GM12878 (cell line): ENCODE measurements at places on chromosomes 7 and 10.

DNA sequence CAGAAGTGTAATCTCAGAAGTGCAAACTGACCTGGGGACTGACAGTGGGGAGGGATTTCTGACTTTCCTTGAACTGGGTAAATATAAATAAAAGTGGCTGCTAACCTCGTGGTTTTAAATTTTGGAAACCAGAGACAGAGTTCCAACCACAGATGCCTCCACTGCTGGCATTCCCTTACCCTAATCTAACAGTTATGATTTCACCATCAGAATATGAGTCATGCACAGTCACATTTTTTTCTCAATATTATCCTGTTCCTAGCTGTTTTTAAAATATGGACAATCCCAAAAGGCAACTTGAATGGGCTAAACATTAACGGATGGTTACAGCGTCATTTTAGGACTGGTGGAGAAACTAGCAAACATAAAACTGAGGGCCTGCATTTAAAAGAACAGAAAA is 264.3 kb upstream of the INHBA start:
- no peak for DNase-seq
- no peak overlapping the region for H3K4me3 ChIP-seq
- H3K27ac ChIP-seq = no peak overlapping the region
- H3K36me3 ChIP-seq = no peaks in the 10 kb centered on the region
- no peaks in the 10 kb centered on the region for H3K4me1 ChIP-seq

DNA sequence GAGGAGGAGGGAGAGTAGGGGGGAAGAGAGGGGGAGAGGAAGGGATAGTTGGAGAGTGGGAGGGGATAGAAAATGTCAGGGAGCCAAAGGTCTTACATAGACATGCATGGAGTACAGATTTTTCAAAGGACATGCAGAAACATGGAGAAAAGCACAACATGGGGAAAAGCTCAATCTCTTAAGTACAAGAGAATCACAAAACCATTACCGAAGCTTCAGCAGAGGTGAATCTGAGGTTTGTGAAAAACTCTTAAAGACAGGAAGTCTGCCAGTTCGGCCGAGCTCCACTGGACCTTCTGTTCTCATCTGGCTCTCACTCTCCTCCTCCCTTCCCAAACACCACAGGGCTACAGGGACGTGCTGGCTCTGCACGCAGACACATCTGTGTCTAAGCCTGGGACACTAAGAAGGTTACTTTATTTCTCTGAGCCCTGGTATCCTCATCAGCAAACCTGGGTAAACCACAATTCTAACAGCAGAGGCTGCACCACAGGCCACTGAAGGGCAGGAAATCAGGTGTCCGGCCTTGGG is 133.9 kb downstream of the COBL start:
- no peak overlapping the region for H3K4me3 ChIP-seq
- DNase-seq = no peak
- no peaks in the 10 kb centered on the region for H3K36me3 ChIP-seq
- H3K27ac ChIP-seq = no peak overlapping the region
- H3K4me1 ChIP-seq = no peaks in the 10 kb centered on the region

DNA sequence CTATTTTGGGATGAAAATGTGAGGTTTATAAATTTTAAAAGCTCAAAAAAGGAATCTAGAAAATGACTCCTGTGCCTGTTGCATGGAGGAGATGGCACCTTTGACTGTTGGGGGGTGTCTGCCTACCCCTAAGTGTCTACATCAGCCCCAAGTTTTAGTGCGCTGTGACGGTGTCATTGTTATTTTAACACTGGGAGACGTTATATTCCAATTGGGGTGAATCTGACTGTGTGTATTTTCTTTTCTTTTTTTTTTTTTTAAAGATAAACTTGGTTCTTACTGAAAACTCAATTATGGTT is 517 bp downstream of the SRGN start:
- peaks cover 18% of the 10 kb centered on the region for H3K4me1 ChIP-seq
- DNase-seq = no peak
- H3K27ac ChIP-seq = peak overlapping the region; percentile 97
- no peaks in the 10 kb centered on the region for H3K36me3 ChIP-seq

- no peak for DNase-seq
- H3K36me3 ChIP-seq = peaks cover 3% of the 10 kb centered on the region; the same call in 1 of the 2 replicates
- H3K27ac ChIP-seq = no peak overlapping the region
Observed at GRCh38 chr10:983971-984655, 4.1 kb upstream of the GTPBP4 start.

DNA sequence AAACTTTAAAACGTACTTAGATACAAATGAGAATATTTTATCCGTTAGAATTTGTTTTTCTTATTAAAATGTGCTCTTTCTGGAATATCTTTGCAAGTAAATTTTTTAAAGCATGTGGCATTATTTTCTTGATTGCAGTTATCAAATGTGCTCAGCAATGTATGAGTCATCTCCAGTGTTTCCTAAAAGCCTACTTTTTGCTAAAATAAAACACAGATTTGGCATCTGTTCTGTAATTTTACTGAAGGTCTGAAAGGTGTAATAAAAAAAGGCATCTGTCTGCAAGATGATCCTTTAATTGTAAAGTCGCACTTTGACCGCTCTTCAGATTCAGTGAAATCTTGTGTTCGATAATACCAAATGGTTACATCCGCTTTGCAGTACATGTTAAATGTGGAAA is 3.4 kb downstream of the GNAT3 start:
- no peak overlapping the region for H3K4me3 ChIP-seq
- H3K36me3 ChIP-seq = no peaks in the 10 kb centered on the region
- H3K27me3 ChIP-seq = no peaks in the 10 kb centered on the region

- DNase-seq = no peak
- no peak overlapping the region for H3K27ac ChIP-seq
- H3K27me3 ChIP-seq = no peaks in the 10 kb centered on the region
- H3K4me1 ChIP-seq = no peaks in the 10 kb centered on the region
- H3K36me3 ChIP-seq = no peaks in the 10 kb centered on the region
Observed at GRCh38 chr7:17564678-17565212, 266.3 kb downstream of the AHR start.

- H3K36me3 ChIP-seq = no peaks in the 10 kb centered on the region
- H3K27ac ChIP-seq = no peak overlapping the region
- H3K27me3 ChIP-seq = no peaks in the 10 kb centered on the region
- DNase-seq = no peak
- H3K4me1 ChIP-seq = no peaks in the 10 kb centered on the region
Observed at GRCh38 chr7:157897681-157898080, 560.9 kb downstream of the DNAJB6 start.

DNA sequence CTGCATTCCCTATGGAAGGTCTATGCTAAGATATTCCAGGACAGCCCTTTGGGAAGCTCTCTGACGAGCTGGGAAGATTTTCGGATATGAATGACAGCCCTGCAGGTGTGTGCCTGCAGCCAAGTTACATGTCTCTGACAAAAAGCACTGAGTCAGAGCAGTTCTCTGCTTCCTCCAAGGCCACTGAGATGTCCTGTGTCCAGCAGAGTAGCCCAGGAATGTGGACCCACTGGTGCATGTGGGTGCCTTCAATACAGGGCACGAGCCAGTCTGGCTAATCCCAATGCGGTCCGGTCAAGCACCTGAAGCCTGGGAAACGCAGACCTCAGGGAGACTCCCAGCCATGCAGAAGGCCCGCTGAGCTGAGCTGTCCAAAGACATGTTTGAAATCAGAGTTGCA is 565.7 kb downstream of the TCERG1L start:
- no peak for DNase-seq
- no peak overlapping the region for H3K27ac ChIP-seq
- no peaks in the 10 kb centered on the region for H3K4me1 ChIP-seq
- no peaks in the 10 kb centered on the region for H3K36me3 ChIP-seq
- no peaks in the 10 kb centered on the region for H3K27me3 ChIP-seq
